ENCODE measurements at places on chromosomes 11 and 22.

- H3K27me3 ChIP-seq = no peaks in the 10 kb centered on the region
- H3K36me3 ChIP-seq = no peaks in the 10 kb centered on the region
- no peaks in the 10 kb centered on the region for H3K4me1 ChIP-seq
Observed at GRCh38 chr11:74670171-74670570, 61.1 kb downstream of the CHRDL2 start.

- H3K4me1 ChIP-seq = peaks cover 10% of the 10 kb centered on the region
- no peak overlapping the region for H3K27ac ChIP-seq
- no peak overlapping the region for H3K4me3 ChIP-seq
- DNase-seq = no peak
- no peaks in the 10 kb centered on the region for H3K36me3 ChIP-seq
- H3K27me3 ChIP-seq = peaks cover 46% of the 10 kb centered on the region
Observed at GRCh38 chr11:46299451-46299961, 22.0 kb downstream of the CREB3L1 start.

DNA sequence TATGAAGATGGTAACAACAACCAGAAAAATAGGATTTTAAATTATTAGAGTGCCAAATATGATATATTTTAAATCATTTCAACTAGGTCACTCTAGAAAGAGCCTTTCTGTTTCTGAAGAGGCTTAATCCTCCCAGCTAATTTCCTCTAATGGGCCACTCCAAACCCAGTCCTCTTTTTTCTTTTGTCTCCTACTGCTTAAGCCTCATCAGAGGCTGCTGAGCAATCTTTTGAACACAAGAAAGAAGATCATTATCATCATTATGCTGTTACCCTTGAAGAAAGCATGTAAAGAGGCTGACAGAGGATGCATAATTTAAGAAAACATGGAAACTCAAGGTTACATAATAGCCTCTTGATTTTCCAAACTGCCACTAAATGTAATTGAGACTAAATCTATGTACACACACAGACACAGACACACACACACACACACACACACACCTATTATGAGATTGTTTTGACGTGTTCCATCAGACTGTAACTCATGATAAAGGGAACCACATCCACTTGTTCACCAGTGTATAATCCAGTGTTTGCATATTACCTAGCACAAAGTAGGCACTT is 519.6 kb downstream of the METTL15 start:
- no peaks in the 10 kb centered on the region for H3K27me3 ChIP-seq
- H3K27ac ChIP-seq = no peak overlapping the region
- no peak for DNase-seq
- H3K4me3 ChIP-seq = no peak overlapping the region
- H3K36me3 ChIP-seq = no peaks in the 10 kb centered on the region
- H3K4me1 ChIP-seq = no peaks in the 10 kb centered on the region

GRCh38 chr11:36451045-36451444 is 59.0 kb downstream of the TRAF6 start:
- H3K27ac ChIP-seq = no peak overlapping the region
- no peak for DNase-seq
- H3K4me3 ChIP-seq = no peak overlapping the region
- H3K36me3 ChIP-seq = peaks cover 4% of the 10 kb centered on the region
- no peaks in the 10 kb centered on the region for H3K27me3 ChIP-seq
- peaks cover 42% of the 10 kb centered on the region for H3K4me1 ChIP-seq

DNA sequence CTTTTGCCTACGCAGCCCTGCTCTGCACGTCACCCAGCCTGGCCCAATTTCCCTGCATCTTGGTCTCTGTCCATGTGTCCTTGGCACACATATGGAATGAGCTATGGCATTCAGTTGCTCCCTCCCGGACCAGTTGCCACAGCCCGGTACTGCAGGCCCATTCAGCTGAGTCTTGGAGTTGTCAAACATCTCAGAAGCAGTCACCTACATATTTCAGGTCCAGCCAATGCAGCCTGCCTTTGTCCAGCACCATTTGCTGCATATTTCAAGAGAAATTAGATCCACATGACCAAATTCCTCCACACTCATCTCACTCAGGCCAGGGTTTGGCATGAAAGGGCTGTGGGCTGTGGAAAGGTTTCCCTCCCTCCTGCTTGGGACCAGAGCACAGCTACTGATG is 76.8 kb downstream of the MN1 start:
- H3K4me1 ChIP-seq = no peaks in the 10 kb centered on the region
- no peak for DNase-seq
- H3K4me3 ChIP-seq = no peak overlapping the region

DNA sequence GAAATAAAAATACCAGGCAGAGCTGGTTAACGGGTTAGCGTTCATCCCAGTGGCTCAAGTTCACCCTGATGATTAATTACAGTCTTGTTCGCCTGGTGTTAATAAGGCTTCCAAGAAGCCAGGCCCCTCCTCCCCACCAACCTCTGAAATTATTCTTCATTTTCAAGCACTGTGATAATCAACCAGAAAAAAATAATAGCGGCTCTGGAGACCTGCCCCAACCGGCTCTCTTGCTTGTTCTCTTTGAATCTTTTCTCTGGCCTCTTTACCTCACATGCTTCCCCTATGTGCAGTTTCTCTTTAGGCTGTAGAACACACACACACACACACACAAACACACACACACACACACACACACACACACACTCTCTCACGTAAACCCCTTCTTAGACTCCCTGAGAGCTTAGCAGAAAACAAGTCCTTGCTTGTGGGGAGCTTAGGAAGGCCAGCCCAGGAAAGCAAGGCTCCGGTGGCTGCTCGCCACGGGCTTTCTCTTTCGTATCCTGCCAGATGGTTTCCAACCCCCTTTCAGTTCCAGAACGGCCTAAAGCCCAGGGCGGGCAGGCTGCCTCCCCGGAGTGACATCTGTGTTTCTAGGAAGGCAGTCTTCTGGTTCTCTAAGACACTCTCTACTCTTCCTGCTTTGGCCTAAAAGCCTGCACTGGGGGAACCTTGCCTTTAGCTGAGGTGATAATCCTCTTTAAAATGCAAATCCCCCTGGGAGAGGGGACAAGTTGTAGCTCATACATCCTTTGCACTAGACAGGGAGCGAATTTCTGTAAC is 106.4 kb upstream of the SESN3 start:
- H3K4me1 ChIP-seq = peaks cover 15% of the 10 kb centered on the region
- no peaks in the 10 kb centered on the region for H3K27me3 ChIP-seq
- H3K36me3 ChIP-seq = no peaks in the 10 kb centered on the region
- H3K27ac ChIP-seq = no peak overlapping the region
- no peak overlapping the region for H3K4me3 ChIP-seq

- peaks cover 22% of the 10 kb centered on the region for H3K27me3 ChIP-seq
- H3K4me1 ChIP-seq = no peaks in the 10 kb centered on the region
- H3K27ac ChIP-seq = no peak overlapping the region
- DNase-seq = no peak
- H3K36me3 ChIP-seq = no peaks in the 10 kb centered on the region
Observed at GRCh38 chr22:35524966-35525686, 15.5 kb upstream of the RASD2 start.

- H3K4me3 ChIP-seq = no peak overlapping the region
- peaks cover 25% of the 10 kb centered on the region for H3K36me3 ChIP-seq
- H3K4me1 ChIP-seq = peaks cover 1% of the 10 kb centered on the region
- no peaks in the 10 kb centered on the region for H3K27me3 ChIP-seq
- DNase-seq = no peak
Observed at GRCh38 chr22:50571264-50572175, 6.7 kb downstream of the CPT1B start.

DNA sequence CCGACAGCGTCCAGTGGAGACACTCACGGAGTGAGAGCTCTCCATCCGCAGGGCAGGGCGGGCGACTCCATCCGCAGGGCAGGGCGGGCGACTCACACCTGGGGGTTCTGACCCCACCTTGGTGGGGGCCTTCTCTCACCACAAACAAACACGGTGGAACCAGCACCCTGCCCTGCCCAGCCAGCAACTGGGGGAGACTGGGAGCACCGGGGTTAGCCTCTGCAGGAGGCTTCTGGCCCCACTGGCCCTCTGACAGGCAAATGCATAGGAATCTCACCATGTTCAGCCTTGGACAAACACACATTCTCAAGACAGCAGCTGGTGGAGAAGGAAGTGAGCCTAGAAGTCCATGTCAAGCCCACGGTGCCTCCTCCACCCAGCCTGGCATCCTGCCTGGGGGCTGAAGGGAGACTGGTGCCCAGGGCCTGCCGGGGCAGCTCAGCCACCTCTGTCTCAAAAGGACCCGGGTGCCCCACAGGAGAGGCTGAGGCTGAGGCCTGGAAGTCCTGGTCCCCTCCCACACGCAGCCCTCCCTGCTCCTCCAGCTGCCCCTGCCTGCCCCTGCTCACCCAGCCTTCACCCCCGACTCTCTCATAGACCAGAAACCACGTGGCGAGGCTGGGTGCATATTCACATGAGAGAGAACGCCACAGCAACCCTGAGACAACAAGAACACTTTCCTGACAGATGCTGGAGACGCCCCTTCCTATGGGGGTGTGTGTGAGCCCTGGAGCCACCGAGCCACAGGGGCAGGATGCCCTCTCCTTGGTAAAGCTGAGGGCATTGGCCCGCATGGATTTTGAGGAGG is 98.4 kb upstream of the B3GAT1 start:
- peaks cover 19% of the 10 kb centered on the region for H3K27me3 ChIP-seq
- no peaks in the 10 kb centered on the region for H3K4me1 ChIP-seq
- H3K4me3 ChIP-seq = no peak overlapping the region
- peak; percentile 5 for DNase-seq

GRCh38 chr22:26579331-26579886 is 10.5 kb downstream of the TPST2 start:
- H3K4me3 ChIP-seq = peak overlapping the region; percentile 76
- H3K27me3 ChIP-seq = no peaks in the 10 kb centered on the region
- peaks cover 44% of the 10 kb centered on the region for H3K36me3 ChIP-seq
- peak overlapping the region; percentile 97 for H3K27ac ChIP-seq
- peak; percentile 83 for DNase-seq
- H3K4me1 ChIP-seq = peaks cover 62% of the 10 kb centered on the region

DNA sequence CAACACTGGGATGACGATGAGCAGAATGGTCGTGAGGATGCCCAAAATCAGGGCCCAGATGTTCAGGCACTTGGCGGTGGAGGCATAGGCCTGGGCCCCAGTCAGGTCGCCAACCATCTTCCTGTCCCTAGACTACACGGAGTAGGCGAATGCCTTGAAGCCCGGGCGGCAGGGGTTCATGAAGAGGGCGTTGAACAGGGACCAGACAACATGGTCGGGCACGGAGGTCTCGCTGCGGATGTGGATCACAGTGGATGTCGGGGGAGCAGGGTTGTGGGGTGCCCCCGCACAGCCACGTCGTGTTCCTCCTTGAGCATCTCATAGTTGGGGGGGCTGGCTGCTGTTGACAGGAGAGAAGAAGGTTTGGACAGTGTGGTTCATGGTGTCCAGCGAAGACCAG is 9.5 kb downstream of the MYEOV start:
- H3K4me3 ChIP-seq = no peak overlapping the region
- H3K4me1 ChIP-seq = peaks cover 30% of the 10 kb centered on the region
- H3K36me3 ChIP-seq = no peaks in the 10 kb centered on the region
- H3K27me3 ChIP-seq = peaks cover 46% of the 10 kb centered on the region
- H3K27ac ChIP-seq = no peak overlapping the region
- DNase-seq = no peak

DNA sequence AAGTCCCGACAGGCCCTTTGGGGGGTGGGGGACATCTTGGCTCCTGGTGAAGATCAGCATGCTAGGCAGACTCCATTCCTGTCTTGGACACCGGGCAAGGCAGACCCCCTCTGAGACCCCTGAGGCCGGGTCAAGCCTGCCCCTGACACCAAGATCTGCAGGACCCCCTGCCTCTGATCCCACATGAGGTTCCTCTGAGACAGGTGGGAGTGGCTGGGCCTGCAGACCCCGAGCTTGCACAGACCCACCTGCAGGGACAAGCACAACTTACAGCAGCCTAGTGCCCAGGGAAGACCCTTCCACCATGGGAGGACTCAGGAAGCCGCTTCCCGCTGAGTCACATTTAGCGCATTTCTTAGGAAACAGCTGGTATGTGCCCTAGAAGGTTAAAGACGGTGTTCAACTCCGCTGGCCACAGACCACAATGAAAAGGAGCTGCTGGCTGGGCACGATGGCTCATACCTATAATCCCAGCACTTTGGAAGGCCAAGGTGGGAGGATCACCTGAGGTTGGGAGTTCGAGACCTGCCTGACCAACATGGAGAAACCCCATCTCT is 15.5 kb downstream of the ARVCF start:
- H3K27me3 ChIP-seq = peaks cover 36% of the 10 kb centered on the region
- H3K4me1 ChIP-seq = no peaks in the 10 kb centered on the region
- H3K36me3 ChIP-seq = no peaks in the 10 kb centered on the region

DNA sequence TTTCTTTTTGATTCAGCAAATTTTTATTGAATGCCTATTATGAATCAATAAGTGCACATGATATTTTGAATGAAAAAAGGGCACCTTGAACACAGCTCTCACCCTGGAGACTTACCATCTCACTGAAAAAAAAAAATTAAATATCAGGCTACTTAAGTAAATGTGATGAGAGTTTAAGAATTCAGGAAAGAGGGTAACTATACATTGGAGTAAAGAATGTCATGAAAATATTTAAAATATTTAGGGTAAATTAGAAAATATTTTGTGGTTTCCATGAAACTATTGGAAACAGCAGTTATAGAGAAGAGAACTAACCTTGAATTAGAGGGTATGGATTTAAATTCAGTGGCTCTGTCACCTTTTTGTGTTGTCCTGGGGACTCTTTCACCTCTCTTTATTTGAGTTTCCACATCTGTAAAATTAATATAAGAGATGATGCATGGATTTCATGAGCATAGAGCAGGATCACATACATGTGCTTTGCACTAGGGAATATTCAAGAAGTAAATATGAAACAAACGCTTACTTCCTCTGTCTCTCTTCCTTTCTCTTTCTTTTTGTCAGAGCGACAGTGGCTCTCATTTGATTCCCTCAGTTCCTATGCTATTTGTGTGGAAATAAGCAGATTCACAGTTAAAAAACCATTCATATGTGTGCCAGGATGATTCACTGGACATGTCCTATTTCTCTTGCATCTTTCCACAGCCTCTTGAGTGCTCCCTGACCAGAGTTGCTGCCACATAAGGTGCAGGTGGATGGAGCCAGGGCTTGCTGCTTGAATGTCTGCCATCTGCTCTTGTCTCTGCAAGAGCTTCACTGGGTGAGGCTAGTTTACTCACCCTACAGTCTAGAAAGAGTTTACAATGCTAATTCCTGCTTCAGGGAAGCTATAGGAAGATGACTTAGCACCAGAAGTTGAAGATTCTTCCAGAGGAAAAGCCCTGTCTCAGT is 533.1 kb downstream of the ETS1 start:
- peak overlapping the region; percentile 72 for H3K4me3 ChIP-seq
- H3K27me3 ChIP-seq = no peaks in the 10 kb centered on the region
- peaks cover 69% of the 10 kb centered on the region for H3K4me1 ChIP-seq
- DNase-seq = no peak
- peaks cover 11% of the 10 kb centered on the region for H3K36me3 ChIP-seq

- no peak overlapping the region for H3K4me3 ChIP-seq
- DNase-seq = no peak
- H3K4me1 ChIP-seq = peaks cover 6% of the 10 kb centered on the region
- H3K27me3 ChIP-seq = no peaks in the 10 kb centered on the region
Observed at GRCh38 chr11:955154-956063, 29.7 kb downstream of the AP2A2 start.

DNA sequence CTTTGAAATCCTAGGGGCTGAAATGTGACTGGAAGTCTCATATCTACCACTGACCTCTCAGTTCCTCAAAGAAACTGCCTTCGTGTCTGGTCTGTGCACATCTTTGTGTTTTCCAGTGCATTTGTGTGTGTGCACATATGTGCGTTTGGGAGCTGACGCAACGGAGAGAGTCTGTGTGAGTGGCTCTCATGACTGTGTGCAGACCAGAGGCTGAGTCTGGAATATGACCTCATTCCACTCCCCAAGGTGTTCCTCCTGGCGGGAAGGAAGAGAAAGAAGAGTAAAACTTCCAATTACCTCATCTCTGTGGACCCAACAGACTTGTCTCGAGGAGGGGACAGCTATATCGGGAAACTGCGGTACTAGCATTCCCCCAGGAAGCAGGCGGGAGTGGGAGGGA is 16.5 kb downstream of the TUB start:
- H3K4me1 ChIP-seq = peaks cover 3% of the 10 kb centered on the region
- H3K27me3 ChIP-seq = no peaks in the 10 kb centered on the region
- no peaks in the 10 kb centered on the region for H3K36me3 ChIP-seq
- H3K4me3 ChIP-seq = no peak overlapping the region
